ENCODE measurements at places on chromosomes 4 and X.

DNA sequence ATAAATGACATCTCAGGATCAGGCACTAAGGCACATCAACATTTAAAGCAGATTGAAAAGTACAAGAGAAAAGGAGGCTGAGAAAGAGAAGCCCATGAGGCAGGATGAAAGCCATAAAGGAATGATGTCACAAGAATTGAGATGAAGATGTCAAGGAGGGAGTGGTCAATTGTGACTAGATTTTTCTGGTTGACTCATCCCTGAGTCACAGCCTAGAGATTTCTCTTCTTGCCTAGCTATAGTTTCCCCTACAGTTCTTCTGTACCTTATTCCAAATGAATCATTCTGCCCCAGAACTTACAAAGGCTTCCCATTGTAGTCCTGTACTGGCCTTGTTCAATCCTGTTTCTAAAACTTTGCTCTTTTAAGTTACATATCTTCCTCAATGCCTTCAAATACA is 3.4 kb upstream of the USP53 start:
- DNase-seq = no peak

DNA sequence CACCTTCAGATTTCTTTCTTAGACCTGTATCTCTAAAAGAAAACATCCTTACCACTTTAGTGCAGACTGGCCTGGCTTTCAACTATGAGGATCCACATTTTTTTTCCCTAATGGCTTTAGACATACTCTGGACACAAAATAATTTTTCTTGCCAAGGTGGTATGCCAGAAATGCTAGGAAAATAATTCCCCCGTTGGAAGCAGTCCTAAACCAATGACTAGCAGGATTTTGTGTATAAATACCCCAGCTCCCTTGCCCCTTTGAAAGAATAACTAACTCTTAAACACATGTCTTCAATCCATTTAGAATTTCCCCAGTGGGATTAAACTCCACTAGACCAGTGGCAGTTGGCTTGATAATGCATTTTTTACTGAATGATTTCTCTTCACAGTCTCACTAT is 500.5 kb upstream of the FTHL17 start:
- no peak for DNase-seq

- no peak for DNase-seq
Measured at GRCh38 chr4:727576-727975, 21.9 kb downstream of the PCGF3 start.

DNA sequence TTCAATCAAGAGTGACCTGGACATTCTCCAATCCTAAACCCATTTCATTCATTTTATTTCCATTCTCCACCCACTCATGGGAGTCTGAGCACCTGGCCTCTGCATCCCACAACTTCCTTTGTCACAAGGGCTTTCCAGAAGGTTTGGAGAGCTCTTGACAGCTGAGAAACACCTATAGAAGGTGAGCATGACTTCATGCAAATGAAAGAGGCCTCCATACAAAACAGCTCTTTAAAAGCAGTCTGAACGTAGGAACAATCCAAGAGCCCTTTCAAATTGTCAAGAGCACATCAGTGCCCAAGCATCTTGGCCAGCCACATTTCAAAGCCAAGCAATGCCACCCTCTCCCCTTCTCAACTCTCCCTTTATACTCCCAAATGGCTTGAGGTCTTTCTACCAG is 74.9 kb upstream of the RAP2C start:
- no peak for DNase-seq

GRCh38 chrX:134691453-134691852 is 33.2 kb upstream of the PLAC1 start:
- DNase-seq = no peak

DNA sequence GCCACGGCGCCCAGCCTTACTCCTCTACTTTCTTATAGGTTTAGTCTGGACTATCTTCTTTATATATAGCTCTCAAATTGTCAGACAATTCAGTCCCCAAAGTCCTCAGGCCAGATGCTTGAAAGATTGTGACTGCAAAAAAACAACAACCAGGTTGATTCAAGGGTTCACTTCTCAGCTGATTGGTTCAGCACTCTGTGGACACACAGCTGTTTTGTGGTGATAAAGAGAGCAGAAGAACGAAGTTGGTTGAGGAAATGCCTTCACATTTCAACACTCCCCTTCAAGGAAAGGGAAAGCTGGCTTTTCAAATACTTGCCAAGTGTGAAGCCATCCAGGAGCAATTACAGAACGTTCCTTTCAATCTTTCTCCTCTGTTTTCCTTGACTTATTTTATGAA is 166.8 kb downstream of the SHROOM3 start:
- DNase-seq = no peak

DNA sequence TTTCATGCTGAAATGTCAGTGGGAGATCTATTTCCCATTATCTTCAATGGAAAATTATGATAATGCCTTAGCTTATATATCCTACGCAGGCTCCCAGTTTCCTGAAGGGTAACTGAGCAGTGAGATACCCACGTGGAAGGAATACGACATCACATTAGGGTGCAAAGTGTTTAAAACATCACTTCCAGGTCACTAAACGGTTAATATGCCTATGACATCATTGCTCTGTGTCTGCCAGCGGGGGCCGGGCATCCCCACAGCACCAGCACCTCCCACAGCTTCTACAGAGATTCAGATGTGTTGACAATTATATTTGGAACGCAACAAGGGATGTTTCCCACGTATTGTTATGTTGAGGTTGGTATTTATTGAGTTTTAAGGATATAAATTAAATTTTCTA is 27.1 kb downstream of the TMEM271 start:
- DNase-seq = no peak

DNA sequence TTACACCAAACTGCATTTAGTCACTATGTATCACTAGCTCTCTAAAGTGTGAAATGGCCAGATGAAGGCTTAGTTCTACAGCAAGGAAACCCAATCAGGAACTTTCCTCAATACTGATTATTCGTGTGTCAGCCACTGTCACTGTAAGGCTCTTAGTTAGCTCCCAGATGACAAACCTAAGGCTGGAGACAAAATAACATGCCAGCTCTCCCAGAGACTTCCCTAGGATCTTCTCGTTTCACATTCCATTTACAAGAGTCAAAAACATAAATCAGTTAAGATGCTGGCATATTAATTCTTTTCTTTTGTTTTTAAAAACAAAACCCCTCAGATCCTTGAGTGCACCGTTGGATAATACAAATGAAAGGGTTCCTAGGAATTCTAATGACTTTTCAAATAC is 88.2 kb upstream of the TFDP3 start:
- DNase-seq = no peak

GRCh38 chr4:155495572-155496293 is 119.0 kb upstream of the MAP9 start:
- no peak for DNase-seq

DNA sequence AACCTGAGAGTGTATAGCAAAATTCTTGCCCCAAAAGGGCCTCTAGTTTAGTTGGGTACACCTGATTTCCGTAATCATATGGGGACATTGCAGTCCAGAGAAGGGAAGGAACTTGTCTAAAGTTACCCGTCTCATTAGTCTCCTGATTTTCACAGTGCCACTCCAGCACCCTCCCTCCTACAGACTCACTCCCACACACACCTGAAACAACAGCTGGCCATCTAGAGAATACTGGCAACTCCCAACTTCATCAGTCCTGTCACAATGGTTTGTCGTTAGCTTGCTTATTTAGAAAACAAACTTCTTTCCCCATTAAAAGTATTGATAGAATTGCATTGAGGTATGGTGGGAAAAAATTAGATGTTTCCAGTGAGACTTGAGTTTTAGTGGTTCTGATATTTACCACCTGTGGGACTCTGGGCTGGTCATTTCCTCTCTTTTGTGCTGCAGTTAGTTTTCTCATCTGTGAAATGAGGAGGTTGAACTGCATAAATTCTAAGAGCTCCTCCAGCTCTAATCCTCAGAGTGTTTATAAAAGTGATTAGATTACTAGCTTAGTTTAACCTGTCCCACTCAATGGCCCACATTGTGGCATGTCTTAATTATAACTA is 1.7 kb downstream of the IL13RA1 start:
- DNase-seq = no peak

DNA sequence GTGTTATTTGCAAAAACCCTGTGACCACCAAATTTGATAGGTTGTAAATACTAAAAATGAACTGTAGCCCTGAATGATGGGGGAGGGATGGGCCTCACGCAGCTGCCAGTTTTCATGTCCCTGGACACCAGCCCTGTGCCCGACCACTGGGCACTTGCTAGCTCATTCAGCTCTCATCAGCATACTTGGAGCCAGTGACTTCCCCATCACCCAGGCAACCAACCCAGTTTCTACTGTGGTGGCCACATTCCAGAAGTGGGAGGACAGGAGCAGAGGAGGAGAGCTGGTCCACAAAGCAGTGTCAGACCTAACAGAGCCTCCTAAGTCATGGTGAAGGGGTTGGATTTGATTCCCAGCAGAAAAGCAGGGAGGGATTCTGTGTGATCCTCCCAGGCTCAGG is 128.2 kb downstream of the CPEB2 start:
- no peak for DNase-seq

DNA sequence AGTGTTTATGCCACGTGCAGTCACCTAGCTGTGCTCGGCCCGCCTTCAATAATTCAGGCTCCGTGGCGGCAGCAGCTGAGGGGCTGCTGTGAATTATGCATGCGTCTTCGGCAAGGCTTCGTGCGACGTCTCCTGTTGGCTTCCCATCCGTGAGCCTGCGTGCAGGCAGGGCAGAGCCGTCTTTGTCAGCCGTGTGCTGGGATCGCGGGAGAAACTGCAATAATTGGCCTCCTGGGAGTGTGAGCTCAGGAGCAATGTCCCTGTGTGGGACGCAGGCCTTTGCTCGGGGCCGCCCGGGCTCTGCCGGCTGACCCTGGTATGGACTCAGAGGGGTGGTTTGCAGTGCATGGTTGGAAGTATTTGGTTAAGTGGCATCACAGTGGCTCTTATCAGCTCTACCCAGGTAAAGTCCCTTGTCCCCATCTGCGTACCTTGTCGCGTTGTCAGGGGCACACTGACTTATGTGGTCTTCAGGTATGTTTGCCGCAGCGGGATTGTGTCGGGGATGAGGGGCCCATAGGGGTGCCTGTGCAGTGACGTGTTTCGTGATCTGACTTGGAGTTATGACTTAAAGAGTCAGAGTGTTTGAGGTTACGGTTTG is 34.5 kb upstream of the HGFAC start:
- no peak for DNase-seq

- no peak for DNase-seq
Measured at GRCh38 chrX:103681443-103681842, 5.1 kb downstream of the MORF4L2 start.

DNA sequence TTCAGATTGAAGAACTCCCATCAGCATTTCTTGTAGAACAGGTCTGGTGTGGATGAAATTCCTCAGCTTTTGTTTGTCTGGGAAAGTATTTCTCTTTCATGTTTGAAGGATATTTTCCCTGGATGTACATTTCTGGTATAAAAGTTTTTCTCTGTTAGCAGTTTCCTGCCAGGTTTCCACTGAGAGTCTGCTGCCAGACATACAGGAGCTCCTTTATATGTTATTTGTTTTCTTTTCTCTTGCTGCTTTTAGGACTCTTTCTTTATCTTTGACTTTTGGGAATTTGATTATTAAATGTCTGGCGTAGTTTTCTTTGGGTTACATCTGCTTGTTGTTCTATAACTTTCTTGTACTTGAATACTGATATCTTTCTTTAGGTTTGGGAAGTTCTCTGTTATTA is 486.5 kb downstream of the ARAP2 start:
- no peak for DNase-seq

DNA sequence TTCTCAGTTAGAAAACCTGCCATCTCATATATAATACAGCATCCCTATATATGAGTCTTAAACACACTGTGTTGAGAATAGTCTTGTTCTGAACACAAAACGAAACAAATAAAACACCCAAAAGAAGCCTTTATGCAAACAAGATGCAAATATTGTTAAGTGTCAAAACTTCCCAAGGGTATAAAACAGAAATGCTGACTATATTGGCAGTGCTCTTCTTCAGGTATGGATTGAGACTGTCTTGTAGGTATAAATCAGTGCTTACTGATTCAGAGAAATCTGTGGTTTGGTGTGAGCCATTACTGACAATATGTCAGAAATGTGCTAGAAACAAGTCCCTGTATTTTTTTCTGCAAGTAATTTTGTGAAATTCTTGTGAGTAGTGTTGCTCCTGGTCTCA is 82.8 kb upstream of the CTSO start:
- no peak for DNase-seq

- DNase-seq = no peak
Measured at GRCh38 chr4:76377911-76378310, 43.0 kb downstream of the CCDC158 start.

GRCh38 chrX:1450361-1451161 is 2.1 kb downstream of the ASMTL start:
- no peak for DNase-seq

DNA sequence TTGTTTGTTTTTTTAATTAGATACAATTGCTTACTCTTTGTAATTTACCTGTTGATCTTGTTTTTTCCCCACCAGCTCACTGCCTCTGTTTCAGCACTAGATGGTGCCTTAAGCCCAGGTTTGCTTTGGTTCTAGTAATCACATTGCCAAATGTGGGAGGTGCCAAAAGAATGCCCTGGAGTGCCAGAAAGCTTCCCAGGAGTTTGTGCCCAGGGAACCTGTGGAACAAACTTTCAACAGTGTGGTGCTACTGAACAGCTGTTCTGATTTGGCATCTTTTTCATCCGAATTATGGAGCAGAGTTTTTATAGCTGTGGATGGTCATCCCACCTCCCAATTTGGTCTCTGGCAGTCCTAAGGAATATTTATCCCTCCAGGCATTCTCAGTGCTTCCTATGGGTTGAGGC is 1000.7 kb downstream of the STIM2 start:
- DNase-seq = no peak

DNA sequence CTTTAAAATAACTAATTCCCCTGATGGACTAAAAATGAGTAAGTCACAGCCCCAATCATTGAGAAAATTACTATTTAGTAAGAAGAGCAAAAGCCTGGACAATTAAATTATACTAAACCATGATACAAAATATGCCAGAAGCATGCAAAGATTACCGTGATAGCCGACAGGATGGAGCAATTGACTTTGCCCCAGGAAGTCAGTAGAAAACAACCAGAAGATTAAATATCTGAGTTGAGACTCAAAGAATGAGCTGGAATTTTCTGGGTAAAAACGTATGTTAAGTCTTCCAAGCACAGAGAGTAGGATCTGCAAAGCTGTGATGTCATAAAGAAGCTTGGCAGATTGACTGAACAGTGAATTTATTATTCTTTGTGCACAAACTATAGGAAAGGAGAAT is 816.1 kb upstream of the TENM3 start:
- no peak for DNase-seq

DNA sequence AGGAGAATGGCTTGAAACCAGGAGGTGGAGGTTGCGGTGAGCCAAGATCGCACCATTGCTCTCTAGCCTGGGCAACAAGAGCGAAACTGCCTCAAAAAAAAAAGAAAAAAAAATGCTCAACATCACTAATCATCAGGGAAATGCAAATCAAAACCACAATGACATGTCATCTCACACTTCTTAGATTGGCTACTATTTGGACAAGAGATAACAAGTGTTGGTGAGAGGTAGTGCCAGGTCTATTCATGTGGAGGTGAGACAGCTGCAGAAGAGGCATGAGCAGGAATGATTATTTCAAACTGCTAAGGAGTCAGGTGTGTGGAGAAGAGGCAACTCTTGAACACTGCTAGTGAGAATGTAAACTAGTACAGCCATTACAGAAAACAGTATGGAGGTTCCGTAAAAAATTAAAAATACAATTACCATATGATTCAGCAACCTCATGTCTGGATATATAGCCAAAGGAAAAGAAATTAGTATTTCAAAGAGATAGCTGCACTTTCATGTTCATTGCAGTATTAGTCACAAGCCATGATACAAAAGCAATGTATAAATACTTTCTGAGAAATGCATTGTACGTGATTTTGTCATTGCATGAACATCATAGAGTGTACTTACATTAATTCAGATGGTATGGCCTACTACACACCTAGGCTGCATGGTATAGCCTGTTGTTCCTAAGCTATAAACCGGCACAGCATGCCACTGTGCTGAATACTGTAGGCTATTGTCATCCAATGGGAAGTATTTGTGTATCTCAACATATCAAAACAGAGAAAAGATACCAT is 75.3 kb downstream of the TMEM144 start:
- no peak for DNase-seq

Data from stimulated activated CD4-positive, alpha-beta T cell treated with anti-CD3 and anti-CD28 coated beads, Interleukin-15, amount 100 ng/mL, for 1 hour (primary cell).